ENCODE measurements at places on chromosomes 5 and 9.

- peak; percentile 27 for DNase-seq
Observed at GRCh38 chr5:149264439-149265067, 7.1 kb upstream of the AFAP1L1 start.

DNA sequence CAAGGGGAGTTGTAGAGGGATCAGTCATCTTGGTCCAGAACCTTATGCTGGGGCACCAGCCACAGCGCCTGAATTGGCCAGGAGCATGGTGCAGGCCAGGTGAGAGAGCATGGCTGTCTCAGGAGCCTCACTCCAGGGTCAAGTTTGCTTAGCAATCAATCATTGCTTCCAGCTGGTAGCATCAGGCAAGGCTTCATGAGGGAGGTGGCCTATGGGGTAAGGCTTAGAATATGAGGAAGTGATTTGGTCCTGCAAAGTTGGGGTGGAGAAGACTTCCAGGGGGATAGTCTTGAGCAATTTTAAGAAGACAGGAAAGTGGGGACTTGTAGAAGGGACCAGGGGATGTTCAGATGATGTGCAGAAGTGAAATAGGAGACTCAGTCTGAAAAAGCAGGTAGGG is 53.9 kb upstream of the PITX1 start:
- no peak for DNase-seq

GRCh38 chr5:132841305-132841704 is 10.9 kb upstream of the SHROOM1 start:
- DNase-seq = no peak

GRCh38 chr5:138905541-138905940 is 30.4 kb upstream of the LRRTM2 start:
- no peak for DNase-seq

- no peak for DNase-seq
Observed at GRCh38 chr5:95817430-95817829, 5.1 kb downstream of the GLRX start.

GRCh38 chr5:33612386-33612785 is 171.6 kb downstream of the TARS1 start:
- no peak for DNase-seq

GRCh38 chr5:157269761-157270272 is 3.9 kb downstream of the CYFIP2 start:
- peak; percentile 44 for DNase-seq

- DNase-seq = no peak
Observed at GRCh38 chr9:6896562-6896961, 138.8 kb downstream of the KDM4C start.

GRCh38 chr5:54676481-54677340 is 159.2 kb downstream of the SNX18 start:
- no peak for DNase-seq

GRCh38 chr9:112487799-112488340 is 1.2 kb downstream of the KIAA1958 start:
- no peak for DNase-seq

DNA sequence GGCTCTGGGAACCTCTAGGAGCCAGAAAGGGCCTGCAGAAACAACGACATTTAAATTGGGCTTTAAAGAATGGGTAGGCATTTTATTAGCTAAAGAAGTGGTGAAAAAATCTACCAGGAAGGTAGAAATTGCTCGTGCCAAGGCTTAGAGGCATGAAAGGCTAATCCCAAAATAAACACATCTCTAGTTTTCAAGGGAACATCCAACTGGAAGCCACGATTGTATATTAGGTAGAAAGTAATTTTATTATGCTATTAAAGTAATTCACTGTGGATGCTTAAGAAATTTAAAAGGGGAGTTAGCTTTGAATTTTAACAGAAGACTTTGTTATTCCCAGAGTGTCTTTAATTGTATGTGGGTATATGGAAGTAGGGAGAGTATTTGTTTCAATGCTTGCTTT is 17.5 kb upstream of the CNTLN start:
- DNase-seq = no peak

DNA sequence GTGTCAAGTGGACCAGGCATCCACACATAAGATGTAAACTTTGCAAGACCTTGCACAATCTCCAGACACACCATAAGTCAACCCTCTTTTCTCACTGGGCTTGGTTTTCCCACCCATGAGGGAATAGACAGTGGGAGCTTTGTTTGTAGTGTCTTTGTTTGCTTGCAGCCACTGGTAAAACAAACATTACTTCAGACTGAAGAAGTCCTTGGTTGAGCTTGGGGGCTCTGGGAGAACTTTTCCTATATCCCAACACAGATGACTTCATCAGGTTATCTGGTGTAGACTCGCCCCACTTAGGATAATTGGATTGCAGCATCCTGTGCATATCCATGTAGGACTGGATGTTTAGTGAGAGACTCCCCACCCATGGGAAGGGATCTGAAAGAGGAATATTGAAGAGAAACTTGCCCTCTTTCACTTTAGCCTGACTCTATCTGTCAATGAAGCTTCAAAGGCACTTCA is 11.5 kb upstream of the ADGRV1 start:
- DNase-seq = no peak

GRCh38 chr5:132666310-132667123 is 7.3 kb upstream of the IL4 start:
- no peak for DNase-seq

GRCh38 chr5:1480217-1480616 is 35.0 kb upstream of the SLC6A3 start:
- DNase-seq = no peak

DNA sequence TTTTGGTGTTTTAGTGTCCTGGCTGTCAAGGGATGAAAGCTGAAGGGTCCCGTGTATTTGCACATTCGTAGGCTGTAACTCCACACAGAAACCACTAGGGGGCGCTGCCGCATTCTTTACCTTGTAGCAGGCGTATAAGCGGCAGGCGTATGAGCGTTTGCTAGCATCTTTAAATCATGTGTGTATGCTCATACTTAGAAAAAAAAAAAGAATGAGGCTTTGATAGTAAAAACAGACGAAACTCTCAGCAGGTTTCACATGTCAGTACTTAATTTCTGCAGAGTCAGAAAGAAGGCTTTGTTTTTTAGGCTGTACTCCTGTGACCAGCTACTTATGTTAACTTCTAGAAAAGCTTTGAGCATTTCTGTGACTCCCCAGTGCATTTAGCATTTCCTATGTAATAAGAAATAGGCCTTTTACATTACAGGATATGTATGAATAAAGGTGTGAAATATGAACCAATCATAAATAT is 218.8 kb upstream of the ADAMTSL1 start:
- peak; percentile 67 for DNase-seq

GRCh38 chr5:17312358-17312757 is 94.9 kb downstream of the BASP1 start:
- no peak for DNase-seq

DNA sequence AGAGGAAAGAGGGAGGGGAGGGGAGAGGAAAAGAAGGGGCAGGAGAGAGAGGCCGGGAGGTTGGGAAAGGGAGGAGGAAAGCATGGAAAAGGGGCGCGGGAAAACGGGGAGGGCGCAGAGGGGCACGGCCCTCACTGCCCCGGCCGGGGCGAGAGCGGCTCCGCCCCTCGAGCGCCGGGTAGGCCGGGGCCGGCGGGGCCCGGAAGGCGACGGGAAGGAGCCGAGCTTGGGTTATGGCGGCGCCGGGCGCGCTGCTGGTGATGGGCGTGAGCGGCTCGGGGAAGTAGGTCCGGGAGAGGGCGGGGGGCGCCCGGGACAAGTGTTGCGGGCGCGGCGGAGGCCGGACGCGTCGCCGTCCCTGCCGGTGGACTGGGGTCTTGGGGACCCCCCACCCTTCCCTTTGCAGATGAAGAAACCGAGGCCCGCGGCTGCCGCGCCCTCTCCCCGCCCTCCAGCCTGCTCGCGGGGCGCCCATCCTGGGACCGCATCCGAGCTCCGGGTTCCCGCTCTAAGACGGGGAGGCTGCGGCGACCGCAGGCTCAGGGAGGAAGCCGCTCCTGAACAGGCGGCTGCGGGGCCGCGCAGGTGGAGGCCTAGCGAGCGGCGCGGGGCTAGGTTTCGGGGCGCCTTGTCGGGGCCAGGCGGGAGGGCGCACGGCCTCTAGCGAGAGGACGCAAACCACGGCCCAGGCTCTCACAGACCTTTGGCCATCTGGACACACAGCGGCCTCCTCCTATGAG is at the start of gene IDNK:
IDNK (plus strand) TSS at position 205 of the 740 bp plus-strand sequence; CDS start at position 234, 29 bp downstream.
- peak; percentile 52 for DNase-seq

- no peak for DNase-seq
Observed at GRCh38 chr5:55538661-55539060, 3.9 kb upstream of the PLPP1 start.

GRCh38 chr9:3868012-3868411 is 342.2 kb upstream of the RFX3 start:
- no peak for DNase-seq

GRCh38 chr5:56183506-56183905 is 49.6 kb downstream of the ANKRD55 start:
- DNase-seq = no peak

DNA sequence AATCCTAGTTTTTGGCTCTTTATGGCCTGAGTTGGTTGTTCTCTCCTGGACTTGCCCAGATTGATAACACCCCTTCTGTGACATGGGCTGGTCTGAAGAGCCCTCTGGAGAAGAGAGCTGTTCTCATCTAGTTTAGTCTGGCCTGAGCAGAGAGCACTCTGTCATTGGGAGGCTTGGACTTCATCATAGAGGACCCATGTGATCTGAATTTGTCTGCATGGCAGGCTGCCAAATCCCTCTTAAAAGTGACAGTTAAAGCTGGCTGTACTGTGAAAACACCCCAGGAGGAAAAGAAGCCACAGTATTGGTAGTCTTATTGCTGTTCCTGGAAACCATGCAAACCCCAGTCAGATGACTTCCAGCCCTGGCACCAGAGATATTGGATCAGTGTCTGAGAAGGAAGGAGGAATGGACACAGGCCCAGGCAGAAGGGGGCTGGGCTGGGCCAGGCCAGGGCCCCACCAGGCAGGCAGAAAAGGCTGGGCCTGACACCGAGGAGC is 3.7 kb upstream of the WDR31 start:
- DNase-seq = no peak

DNA sequence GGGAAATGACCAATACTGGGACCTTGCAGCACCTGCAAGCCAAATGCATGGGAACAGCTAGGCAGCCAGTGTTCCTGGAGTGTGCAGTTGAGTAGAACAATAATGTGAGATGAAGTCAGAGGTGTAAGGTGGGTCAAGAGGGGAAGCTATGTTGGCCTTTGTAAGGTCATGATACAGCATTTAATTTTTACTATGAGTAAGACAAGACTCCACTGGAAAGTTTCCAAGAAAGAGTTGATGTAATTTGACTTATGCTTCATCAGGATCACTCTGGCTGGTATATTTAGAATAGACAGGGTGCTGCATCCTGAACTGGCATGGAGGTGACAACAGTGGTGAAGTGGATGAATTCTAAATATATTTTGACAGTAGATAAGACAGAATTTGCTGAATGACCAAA is 744.8 kb downstream of the KCTD16 start:
- no peak for DNase-seq

DNA sequence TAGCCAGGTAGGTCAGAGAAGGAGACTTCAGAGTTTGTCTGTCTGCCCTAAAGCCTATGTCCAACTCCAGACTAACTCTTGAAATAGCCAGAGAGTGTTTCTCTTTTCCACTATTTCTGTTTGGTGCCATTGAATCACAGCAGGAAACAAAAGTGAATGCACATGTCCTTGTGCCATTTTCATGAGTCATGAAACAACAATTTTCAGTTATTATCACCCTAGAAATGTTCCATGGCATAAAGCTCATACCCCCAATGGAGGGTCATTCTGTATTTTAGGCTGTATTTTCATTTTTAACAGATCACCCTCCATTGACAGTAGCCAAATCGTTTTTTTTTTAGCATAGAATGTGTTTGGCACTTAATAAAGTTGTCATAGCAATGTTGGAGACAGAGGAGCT is 124.7 kb downstream of the PAPPA start:
- no peak for DNase-seq

DNA sequence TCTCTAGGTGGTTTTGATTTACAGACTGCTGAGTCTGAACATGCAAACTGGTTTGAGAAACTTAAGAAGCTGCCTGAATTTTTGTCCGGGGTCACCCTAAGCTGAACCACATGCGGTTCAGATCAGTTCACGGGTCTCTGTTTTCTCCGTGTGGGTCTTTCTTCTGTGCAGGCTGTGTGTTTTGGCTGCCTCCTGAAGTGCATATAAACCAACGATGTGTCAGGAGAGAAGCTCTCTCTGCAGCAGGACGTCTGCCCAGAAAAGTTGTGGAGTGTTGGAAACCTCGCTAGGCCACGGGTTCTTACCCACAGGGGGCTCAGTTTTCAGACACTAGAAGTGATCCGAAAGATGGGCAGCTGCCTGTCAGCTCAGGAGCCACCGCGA is 364.2 kb downstream of the IRX2 start:
- no peak for DNase-seq

DNA sequence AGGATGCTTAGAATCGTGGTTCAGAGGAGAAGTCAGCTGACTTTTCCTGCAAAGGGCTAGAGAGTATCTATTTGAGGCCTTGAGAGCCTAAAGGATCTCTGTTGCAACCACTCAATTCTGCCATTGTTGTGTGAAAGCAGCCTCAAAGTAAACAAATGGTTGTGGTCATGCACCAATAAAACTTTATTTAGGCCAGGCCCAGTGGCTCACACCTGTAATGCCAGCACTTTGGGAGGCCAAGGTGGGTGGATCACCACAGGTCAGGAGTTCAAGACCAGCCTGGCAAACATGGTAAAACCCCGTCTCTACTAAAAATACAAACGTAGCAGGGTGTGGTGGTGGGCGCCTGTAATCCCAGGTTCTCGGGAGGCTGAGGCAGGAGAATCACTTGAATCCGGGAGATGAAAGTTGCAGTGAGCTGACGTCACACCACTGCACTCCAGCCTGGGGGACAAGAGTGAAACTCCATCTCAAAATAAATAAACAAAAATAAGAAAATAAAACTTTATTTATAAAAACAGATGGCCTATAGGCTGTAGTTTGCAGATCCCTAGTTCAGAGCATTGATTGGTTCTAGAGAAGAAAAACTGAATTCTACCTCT is 135.9 kb upstream of the KLF4 start:
- no peak for DNase-seq

- no peak for DNase-seq
Observed at GRCh38 chr5:57675236-57675635, 192.6 kb upstream of the ACTBL2 start.

DNA sequence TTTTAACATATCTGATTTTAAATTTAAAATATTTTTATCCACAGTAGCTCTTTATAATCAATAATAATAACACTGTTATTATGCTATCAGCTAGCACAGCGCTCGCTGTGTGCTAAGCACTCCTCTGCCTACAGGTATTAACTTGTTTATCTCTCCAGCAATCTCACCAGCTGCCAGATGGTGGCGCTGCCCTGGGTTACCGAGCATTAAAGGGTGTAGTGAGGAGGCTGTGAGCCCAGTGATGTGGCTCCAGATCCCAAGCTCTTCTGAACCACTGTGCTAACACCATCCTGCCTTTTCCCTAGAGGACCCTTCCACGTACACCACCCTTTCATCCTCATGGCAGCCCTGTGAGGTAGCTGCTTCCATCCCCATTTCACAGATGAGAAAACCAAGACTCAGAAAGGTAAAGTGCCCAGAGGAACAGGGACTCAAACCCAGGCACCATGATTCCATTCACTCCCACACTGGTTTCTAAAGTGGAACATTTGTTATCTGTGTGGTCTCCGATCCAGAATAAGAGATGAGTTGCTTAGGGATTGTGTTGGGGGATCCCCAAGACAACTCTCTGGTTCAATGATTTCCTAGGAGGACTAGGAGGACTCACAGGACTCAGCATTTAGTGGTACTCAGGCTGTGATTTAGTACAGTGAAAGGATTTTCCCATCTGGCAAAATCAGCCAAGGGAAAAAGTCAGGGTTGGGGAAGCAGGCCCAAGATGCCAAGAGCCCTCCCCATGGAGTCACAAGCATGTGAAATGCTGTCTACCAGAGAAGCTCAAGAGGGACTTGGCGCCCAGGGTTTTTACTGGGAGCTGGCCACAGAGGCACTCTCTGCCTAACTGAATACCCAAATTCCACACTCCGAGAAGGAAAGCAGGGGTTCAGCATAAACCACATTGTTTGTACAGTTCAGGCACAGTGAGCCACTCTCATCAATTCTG is 7.0 kb downstream of the IGFBPL1 start:
- peak; percentile 24 for DNase-seq

Data from T-helper 2 cell (primary cell).